CD4-positive, alpha-beta T cell treated with Interferon gamma for 1 hour (primary cell): ENCODE measurements at places on chromosomes 1 and 21.

DNA sequence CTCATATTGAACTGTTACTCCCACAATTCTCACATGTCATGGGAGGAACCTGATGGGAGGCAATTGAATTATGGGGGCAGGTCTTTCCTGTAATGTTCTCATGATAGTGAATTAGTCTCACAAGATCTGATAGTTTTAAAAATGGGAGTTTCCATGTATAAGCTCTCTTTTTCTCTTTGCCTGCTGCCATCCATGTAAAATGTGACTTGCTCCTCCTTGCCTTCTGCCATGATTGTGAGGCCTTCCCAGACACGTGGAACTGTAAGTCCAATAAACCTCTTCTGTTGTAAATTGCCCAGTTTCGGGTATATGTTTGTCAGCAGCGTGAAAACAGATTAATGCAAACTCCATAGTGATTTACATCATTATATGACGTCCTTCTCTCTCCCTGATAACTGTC is 759.7 kb upstream of the RGS18 start:
- DNase-seq: no peak

- no peak for DNase-seq
These were observed 131.4 kb upstream of the COL6A1 start for GRCh38 chr21:45850181-45850580.

DNA sequence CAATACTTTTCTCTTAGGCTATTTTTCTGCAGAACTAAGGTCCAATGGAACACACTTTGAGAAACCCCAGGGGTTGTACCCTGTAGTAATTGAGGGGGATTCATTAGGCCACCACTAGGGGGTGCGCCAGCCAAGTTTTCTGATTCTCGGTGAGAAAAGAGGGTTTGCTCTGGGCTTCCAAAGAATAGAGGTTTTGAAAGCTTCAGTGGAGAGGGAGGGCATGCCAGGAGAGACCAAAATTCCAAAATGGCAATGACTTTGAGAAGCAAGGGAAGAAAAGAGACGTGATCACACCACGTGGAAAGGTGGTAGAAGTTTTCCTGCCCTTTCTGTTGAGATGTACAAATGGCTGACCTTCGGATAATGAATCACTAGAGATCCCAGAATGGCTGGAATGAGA is 323.3 kb downstream of the RPS6KC1 start:
- DNase-seq: no peak

DNA sequence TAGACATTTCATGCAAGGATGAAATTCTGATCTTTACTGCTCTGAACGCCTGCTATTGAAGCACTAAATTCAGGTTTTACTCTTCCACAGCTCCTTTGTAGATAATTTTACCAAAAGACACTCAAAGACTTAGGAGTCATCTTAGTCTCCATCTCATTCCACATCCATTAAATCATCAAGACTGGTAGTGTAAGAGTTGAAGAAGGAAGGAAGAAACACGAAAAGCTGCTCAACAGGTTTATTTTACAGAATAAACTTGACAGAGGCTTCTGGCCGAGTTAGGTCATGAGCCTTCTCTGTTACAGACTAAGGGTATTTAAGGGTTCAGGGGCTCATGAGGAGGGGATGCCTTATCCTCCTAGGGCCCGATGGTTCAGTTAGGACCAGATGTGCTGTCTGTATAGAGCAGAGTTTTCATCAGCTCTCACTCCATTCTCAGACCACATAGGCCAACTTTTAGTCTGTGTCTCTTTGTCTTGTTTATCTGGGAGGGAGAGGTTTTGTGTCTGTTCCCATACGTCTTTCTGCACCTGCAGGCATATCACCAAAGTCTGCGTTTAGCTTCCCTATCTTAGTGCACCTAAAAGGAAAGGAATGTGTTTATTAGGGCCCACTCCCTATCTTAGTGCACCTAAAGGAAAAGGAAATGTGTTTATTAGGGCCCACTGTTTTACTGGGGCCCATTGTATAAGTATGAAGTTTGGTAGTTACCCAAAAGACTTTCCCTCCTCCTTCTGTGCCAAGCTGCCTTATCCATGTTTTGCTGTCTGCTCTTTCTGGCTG is 57.4 kb upstream of the RGS18 start:
- no peak for DNase-seq

DNA sequence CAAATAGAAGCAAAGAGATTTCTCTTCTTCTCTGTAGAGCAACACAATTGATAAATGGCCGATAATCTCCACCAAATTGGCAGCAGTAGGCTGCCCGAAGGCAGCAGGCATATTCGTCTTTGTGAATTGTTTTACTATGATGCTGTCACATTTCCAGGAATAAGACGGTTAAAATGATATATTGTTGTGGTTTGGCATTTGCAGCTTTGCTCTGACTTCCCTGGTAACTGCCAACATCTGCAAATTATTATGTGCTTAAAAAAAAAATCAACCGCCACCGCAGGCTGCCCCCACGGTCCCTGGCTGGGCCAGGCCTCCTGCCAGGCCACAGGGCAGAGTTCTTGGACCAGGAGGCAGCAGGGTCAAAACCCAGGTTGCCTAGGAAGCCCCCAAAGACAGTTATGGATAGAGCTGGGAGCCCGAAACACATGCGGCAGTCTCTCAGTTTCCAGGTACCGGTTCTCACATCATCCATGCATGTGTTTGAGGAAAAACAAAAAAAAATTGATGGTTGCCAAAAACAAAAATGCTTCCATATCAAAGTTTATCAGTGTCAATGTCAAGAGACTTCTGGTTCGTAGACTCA is 179.3 kb downstream of the ETS2 start:
- DNase-seq: no peak
